Stimulated activated CD4-positive, alpha-beta T cell treated with anti-CD3 and anti-CD28 coated beads, Interleukin-2, amount 100 ng/mL, for 24 hours (primary cell): ENCODE measurements at places on chromosomes 16 and 17.

DNA sequence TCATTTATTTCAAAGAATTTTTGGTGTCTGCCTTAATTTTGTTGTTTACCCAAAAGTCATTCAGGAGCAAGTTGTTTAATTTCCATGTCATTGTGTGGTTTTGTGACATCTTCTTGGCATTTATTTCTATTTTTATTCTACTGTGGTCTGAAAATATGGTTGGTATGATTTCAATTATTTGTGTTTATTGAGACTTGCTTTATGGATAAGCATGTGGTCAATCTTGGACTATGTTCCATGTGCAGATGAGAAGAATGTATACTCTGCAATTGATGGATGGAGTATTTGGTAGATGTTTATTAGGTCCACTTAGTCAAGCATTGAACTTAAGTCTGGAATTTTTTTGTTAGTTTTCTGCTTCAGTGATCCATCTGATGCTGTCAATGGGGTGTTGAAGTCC, 383.0 kb downstream of the PMP22 start:
- no peak for DNase-seq

- no peak for DNase-seq
Observed at GRCh38 chr17:72518159-72518732, 397.4 kb downstream of the SOX9 start.

DNA sequence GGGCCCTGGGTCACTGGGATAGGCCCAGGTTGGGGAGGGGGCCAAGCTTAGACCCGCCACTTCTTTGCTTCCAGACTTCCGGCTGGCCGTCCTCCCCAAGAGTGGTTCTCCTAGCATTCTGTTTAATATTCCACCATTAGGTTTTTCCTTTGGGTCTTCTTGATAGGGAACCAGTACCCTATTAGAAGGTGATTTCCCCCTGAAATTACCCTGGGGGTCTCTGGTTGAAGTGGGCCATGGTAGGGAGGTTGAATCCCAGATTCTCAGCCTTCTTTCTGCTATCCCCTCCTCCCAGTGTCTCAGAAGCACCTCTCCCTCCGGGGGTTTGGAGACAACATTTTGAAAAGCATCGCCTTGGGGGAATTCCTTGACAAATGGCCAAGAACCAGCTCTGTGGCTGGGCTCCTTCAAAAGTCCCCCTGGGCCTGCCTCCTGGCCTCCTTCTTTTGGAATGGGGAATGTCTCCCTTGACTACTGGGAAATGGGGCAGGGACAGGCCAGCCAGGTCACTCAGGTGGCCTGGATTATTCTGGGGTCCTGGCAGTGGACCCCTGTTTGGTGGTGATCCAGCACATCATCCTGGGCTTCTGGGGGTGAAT, 5.7 kb downstream of the LASP1 start:
- DNase-seq: no peak

GRCh38 chr17:1628856-1629503, 346 bp upstream of the SLC43A2 start:
- DNase-seq: peak; percentile 89

DNA sequence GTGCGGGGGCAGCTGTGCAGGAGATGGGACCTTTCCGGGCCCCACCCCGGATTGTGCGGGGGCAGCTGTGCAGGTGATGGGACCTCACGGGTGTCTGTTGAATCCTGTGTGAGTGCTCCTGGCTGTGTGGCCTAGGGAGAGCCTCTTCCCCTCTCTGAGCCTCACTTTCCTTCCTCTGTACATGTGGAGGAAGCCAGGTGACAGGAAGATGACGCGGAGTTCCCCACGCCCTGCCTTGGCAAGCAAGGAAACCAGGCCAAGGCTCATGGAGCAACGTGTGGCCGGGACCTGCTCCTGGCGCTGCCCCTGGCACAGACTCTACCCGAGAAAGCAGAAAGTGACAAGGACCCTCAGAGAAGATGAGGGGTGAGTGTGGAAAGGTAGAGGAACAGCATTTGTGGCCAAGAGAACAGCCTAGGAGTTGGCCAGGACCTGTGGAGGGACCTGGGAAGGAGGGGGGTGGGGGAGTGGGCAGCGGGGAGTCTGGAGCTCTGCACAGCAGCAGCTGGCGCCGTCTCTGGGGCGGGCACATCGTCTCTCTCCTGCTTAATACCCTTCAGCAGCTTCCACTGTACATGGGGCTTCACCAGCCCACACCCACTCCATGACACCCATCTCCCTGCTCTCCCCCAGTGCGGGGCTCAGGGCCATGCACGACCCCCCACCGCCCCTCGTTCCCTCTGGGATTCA, 38.4 kb upstream of the PABPN1L start:
- no peak for DNase-seq

GRCh38 chr16:19898924-19899604, 14.4 kb upstream of the GPRC5B start:
- DNase-seq: peak; percentile 48

- no peak for DNase-seq
Observed at GRCh38 chr16:3781421-3781820, 64.1 kb upstream of the TRAP1 start.

DNA sequence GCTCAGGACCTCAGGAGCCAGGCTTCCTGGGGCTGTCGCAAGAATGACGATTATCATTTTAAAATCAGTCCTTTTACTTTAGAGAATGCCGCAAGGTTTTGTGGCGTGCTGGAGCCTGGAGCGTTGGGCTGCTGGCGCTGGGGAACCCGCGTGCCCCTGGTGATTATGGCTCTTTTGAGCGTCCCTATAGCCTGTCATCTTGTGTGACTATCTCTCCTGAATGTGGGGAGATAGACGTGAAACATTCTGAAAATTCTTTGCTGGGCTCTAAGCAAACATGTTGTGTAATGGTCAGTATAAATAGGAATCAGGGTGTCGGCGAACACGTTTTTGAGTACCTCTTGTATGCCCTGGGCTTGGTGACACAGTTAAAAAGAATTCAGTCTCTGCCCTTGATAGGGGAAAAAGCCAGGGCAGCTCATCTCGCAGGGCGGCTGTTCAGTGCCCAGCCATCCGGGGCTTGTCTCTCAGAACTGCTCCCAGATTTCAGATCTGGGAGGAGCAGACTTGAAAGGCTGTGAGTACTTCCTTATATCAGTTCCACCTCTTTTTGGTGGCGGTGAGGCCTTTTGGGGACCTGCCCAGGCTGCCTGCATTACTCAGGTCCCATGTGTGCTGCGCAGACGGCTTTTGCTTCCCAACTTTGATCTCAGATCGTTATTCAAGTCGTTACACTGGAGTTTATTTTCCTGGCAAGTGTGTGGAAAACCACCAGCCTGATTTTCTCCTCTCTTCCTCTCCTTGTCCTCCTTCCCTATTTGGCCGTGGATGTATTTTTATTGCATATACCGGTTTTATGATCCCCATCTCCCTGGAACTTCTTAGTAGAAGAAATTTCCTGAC, 973 bp downstream of the SLC7A6 start:
- peak; percentile 63 for DNase-seq

GRCh38 chr17:62030264-62030663, 34.8 kb downstream of the MED13 start:
- no peak for DNase-seq

DNA sequence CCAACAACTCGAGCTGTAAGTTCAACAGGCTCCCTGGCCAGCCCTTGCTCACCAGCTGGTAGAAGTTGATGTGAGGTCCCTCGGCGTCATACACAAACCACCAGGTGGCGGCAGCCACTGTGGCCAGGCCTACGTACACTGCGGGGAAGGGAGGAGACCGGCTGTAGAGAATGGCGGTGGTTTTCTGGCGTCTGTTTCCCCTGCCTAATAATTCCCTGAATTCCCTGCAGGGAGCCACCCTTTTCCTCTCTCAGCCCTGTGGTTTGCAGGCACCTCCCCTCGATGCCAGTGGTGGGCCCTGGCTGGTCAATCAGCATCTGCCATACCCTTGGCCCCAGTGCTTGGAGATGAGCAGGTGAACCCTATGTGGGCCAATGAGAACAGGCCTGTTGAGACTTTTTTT, 18.9 kb upstream of the P2RX1 start:
- peak; percentile 30 for DNase-seq

- no peak for DNase-seq
Observed at GRCh38 chr16:78289844-78290277, 190.4 kb downstream of the WWOX start.

- DNase-seq: no peak
Observed at GRCh38 chr17:8481089-8481488, 45.4 kb downstream of the NDEL1 start.

GRCh38 chr16:11682655-11683096, 14.4 kb downstream of the SNN start:
- no peak for DNase-seq

DNA sequence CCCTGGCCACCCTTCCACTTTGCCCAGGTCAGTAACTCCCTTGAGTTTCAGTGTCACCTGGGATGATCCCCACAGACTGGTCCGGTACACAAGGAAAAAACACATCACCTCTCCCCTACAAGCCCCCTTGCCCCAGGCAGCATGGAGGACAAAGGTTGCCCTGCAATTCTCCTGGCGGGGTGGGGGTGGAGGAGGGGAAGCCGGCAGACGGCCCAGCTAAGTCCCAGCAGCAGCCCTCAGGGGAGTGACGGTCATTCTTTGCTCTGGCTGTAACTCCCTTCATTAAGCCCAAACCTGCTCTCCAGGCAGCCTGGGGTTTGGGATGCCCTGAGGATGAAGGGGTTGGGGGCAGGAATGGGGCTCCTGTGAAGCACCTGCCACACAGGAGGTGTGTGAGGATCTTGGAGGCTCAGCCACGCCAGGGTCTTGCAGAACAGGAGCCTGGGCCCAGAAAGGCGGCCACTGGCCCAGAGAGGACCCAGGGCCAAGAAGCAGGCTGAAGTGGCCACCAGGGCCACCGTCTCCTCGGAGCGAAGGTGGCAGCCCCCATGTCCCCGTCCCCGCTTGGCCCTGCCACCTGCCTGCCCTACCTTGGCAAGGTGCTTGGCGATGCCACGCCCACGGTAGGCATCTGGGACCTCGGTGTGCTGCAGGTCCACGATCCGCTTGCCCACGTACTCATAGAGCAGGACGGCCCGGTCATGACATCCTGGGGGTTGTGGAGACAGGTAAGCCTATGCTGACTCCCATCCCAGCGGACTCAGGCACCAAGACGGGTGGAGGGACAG, 9.5 kb downstream of the NATD1 start:
- no peak for DNase-seq

DNA sequence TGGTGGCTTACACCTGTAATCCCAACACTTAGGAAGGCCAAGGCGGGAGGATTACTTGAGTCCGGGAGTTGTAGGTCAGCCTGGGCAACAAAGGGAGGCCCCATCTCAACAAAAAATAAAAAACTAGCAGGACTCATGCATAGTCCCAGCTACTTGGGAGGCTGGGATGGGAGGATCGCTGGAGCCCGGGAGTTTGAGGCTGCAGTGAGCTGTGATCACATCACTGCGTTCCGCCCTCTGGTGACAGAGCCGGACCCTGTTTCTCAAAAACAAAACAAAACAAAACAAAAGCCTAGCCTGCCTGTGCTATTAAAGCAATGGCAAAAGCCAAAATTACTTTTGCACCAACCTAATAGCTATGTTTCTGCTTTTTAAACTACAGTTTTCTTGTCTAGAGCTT, 1.5 kb downstream of the FCSK start:
- DNase-seq: no peak

DNA sequence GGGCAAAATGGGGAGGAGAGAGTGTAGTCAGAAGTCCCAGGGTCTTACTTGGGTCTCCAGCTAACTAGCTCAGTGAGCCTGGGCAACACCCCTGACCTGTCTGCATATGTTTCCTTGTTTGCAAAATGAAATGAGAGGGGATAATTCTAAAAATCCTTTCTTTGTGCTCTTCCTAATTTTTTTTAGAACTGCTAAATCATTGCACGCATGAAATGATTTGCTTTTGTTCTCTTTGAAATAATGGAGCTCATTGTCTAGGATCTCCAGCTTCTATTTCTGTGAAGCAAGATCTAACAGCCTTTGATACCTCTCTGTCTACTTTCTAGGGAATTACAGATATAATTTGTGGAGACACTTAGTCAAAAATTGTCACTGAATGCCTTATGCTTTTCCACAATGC, 181.3 kb downstream of the CDH13 start:
- no peak for DNase-seq

GRCh38 chr16:80875616-80876015, 71.2 kb upstream of the CDYL2 start:
- no peak for DNase-seq

DNA sequence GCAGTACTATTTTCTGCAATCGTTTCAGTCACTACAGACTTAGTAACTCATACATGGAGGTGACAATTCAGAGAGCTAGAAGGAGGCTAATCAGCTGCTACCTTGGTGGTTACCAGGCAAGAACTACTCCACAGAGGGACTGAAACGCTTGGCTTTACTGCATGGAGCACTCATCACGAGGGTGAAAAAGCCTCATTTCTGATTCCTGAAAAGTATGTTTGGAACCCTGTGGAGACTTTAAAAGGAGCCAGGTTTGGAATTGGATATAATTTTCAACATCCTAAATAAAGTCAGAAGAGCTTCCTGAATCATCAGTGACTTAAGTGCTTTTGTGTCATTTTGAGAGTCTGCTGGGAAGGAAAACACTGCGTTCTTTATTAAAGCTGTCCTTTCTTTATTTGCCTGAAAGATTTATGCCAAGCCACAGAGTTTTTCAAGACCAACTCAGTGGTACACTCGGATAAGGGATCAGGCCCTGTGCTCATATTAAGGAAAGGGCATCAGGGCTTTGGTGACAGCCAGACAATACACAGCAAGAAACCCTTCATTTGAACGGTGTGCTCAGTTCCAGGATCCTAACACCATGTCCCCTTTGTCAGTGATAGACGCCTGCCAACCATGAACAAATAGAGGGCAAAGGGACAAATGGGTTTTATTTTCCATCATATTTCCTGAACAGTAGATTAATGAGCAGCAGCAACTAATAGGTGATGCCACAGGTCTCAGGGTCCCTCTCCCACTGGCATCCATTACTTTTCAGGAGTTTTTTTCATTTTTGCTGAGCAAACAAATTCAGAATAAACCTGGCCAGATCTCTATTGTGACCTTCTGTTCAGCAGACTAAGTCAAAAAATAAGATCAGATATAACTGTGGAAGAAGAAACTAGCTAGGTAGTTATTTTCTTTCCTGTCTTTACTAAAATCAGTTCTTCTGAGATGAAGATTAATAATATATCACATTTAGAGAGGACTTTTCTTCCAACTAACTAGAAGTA, 80.5 kb upstream of the CLEC18B start:
- DNase-seq: no peak

DNA sequence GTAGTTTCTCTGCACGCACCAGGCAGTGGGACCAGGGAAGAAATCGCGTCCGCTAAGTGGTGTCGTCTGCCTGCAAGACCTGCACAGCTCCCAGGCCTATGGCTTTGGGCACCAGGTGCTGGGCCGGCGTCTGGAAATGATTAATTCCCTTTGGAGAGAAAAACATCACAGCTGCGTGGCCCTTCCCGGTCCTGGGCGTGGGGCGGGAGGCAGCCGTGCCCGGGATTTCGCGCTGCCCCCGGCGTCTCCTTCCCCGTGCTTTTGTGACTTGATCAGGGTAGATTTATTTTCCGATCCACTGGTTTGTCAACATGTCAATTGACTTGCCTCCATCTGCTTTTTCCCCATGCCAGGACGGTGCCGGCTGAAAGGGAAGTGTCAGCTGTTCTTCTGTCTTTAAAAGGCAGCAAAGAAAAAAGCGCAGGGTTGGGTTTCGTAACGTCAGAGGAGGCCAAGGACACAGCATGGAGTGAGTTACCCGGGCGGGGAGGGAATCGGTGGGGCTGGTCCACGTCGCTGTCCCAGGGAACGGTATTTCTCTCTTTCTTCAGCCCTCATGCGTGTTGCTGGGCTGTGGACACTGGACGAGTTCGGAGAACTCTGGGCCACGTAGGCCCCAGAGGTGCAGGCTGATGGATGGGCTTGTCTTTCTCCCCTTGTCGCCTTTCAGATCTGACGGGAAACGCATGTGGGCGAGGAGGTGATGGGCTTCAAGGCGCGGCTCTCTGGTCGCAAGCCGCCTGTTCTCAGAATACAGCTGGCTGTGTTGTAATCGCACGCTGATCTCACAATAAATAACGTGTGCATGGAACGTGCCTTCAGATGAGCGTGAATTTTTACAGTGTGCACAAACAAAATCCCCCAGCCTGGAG, 188.1 kb upstream of the ZNF469 start:
- no peak for DNase-seq
